ENCODE measurements at places on chromosomes 13 and 19.

GRCh38 chr13:67101730-67102467 lies 128.2 kb downstream of the PCDH9 start:
- DNase-seq = peak; percentile 19

GRCh38 chr19:18168673-18169381 lies 4.8 kb upstream of the IFI30 start:
- DNase-seq = no peak

GRCh38 chr19:35039881-35040825 lies 1.4 kb upstream of the HPN start:
- DNase-seq = no peak

DNA sequence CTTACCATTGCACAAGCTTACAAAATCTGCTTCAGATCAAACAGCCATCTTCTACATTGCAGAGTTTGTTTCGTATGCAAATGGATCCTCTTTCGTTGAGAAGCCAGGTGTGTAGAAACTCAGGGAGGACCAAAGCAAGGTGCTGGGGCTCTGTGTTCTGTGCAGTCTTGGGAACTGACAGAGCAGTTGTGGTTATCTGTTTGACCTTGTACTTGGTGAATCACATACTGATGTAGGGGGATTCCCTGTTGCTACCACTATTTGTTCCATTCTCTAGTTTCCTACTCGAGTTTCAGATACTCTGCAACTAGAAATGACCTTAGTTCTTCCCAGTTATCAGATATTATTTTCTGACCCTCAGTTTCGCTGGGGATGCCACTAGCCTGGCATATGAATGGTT lies 95.2 kb upstream of the CLDN10 start:
- no peak for DNase-seq

DNA sequence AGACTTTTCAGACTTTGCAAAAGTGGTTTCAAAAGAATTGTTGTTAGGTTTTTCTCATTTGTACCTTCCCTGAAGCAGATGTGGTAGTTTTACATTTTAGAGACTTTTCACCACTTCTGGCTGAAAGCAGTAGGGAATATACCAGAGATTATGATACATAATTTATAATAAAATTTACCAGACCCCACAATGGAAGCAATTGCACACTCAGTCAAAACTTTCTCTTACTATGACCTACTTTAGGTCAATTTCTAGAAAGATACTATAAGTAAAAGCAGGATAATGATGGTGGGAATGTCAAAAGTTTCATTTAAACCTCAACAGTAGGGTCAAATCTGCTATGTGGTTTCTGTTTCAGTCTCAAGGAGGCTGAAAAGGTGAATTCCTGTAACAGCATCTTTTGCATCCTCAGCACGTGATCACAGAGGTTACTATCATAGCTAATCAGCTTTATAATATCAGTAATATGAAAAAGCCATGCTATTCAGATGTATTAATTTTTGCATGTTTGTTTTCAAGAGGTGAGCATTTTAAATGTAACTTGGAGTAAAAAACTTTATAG lies 26.9 kb downstream of the PCCA start:
- no peak for DNase-seq

DNA sequence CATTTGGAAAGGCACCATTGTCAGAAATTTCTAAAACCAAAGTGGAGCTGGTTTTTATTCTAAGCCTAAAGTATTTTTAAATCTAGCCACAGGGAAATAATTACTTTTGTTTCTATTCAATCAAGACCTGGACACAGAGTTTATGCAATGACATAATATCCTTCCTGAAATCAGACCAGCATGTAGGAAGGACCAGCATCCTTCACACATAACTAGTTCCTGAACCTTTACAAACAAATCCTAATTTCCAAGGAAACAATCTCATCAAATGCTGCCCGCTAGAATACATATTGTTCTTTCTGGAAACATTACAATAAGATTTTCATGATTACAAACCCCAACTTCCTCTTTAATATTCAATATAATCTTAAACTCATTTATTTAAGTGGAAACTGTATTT lies 1.5 kb downstream of the STARD13 start:
- DNase-seq = no peak

- no peak for DNase-seq
Observed at GRCh38 chr13:49641801-49642291, 13.5 kb downstream of the ARL11 start.

GRCh38 chr13:97298816-97299215 lies 76.7 kb downstream of the MBNL2 start:
- no peak for DNase-seq
